Central memory CD8-positive, alpha-beta T cell (primary cell): ENCODE measurements at places on chromosomes 3 and 15.

DNA sequence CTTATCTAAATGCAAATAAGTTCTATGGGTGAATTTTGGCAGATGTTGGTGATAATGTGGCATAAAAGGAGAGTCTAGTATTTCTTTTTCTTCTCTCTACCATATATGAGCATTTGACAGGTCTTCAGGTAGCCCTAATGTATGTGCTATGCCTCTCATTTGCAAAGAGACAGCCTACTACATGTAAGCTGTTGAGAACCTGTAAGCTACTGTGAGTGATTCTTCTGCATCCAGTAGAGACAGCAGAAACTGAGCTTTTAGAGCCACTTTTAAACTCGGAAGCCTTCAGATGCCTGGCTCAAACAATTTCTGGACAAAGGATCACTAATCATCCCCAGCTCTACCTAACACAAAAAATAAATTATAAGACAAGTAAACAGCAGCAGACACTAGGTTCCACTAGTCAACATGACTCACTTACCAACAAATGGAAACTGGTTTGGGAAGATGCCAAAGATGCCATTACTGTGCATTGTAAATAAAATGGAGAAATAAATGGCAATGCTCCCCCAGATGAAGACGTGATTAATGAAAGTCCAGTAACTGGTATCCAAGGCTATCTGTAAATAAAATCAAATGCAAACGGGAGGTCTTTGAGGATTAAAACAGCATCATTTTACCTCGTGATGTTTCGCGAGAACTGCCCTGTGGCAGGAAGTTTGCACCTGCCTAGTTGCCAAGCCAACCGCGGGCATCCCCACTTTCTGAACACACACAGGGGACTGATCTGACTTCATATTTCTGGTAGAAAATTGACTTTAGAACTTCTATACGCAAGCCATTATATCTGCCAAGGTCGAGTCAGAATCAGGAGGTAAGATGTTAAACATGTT lies 245.3 kb downstream of the DTWD1 start:
- no peak for DNase-seq

- no peak for DNase-seq
Observed at GRCh38 chr3:74592359-74592758, 22.1 kb downstream of the CNTN3 start.

- DNase-seq = no peak
Observed at GRCh38 chr15:34691034-34691433, 63.8 kb downstream of the GJD2 start.

DNA sequence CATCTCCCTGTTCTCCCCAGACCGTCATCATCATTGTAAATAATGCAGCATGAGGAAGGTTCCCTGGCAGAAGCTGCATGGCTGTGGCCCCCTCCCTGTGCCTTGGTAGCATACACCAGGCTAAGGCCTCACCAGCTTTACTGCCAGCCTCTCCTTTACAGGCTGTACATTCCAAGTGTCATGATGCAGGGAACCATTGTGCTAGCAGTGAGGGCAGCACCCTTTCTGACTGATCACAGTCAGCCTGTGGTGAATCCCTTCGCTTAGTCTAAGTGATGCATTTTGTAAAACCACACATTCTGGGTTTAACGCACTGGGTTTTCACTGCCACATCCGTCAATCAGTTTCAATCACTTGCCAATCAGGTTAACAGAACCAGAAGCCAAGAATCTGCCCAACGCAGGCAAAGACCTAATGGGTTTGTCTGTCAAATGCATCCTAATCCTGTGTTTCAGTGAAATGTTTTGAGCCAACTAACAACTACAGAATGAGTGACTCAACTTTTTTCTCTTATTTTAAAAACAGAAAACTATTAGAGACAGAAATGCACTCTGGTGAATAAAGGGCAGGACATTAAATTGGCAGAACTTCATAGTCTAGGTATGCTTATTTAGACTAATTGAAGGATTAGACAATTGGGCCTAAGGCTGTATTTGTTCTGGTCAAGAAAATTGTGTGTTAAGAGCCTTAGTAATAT lies 225.9 kb upstream of the DPH6 start:
- DNase-seq = no peak

- no peak for DNase-seq
Observed at GRCh38 chr15:94240480-94240879, 9.1 kb downstream of the MCTP2 start.

- no peak for DNase-seq
Observed at GRCh38 chr3:46410669-46411068, 3.6 kb downstream of the CCRL2 start.

DNA sequence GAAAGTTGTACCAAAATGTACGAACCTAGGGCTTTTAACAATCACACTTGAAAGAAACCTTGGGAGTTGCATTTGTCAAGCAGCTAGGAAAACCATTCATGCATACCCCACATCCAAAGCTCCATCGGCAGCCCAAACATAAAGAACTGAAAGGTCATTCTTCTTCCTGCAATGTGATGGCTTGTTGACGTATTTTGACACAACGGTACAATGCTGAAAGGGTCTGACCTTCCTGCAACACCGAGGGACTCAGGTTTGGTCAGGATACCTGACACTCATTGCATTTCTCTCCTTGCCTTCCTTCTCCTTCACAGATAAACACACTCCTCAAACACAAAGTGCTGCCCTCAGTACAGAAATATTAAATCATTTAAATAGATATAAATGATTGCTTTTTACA lies 145.5 kb downstream of the CDIN1 start:
- DNase-seq = no peak

GRCh38 chr15:32855942-32856341 lies 138.1 kb downstream of the GREM1 start:
- DNase-seq = no peak

GRCh38 chr15:66153549-66154415 lies 99.8 kb downstream of the MEGF11 start:
- no peak for DNase-seq

DNA sequence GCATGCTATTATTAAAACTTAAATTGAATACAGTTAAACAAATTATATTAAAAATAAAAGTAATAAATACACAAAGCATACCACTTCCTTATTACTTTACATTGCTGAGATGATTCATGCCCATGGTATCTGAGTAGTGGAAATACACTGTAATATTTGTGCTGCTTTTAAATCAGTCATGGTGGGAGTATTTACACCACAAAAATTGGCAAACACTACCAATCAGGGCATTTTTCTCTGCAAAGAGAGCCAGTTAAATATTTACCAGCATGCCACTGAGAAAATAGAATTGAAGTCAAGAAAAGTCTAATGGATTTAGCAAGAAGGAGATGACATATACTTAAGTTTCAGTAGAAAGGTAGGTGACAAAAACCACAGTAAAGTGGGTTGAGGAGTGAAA lies 19.6 kb downstream of the PPARG start:
- DNase-seq = no peak

DNA sequence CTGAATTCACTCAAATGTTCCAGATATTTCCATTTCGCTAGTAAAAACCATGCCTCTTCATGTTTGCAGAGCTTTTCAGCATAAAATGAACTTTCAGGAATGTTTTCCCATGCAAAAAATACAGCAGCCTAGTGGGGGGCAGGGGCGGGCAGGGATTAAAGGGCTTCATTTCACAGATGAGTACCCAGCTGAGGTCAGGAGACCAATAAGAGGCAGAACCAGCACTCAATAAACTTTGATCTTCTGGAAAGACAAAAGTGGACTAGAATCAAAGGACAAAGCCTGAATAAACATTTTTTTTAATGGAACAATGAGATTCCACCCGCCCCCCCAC lies 8.0 kb downstream of the KLHL25 start:
- DNase-seq = no peak
